ENCODE measurements at places on chromosomes 5 and 9. TPM values are rescaled to one million over a fixed set of nuclear protein-coding genes. Genes with fewer than 3 reads are reported as not detected.

DNA sequence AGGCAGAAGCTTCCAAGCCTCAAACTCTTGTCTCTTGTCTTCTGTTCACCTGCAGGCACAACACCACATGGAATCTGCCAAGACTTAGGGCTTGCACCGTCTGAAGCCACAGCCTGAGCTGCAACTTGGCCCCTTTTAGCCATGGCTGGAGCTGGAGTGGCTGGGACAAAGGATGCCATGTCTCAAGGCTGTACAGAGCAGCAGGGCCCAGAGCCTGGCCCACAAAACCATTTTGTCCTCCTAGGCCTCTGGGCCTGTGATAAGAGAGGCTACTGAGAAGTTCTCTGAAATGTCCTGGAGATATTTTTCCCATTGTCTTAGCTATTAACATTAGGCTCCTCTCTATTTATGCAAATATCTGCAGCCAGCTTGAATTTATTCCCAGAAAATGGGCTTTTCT, 330.8 kb downstream of the DTWD2 start:
- H3K4me1 ChIP-seq, result peaks cover 20% of the 10 kb centered on the region
- no peaks in the 10 kb centered on the region for H3K27me3 ChIP-seq
- DNase-seq, result no peak
- H3K4me3 ChIP-seq, result no peak overlapping the region
- no peaks in the 10 kb centered on the region for H3K36me3 ChIP-seq

- no peaks in the 10 kb centered on the region for H3K4me1 ChIP-seq
- no peak for DNase-seq
- no peak overlapping the region for H3K4me3 ChIP-seq
- H3K36me3 ChIP-seq, result no peaks in the 10 kb centered on the region
- H3K27ac ChIP-seq, result no peak overlapping the region
Measured at GRCh38 chr9:23496489-23497136, 329.4 kb downstream of the ELAVL2 start.

DNA sequence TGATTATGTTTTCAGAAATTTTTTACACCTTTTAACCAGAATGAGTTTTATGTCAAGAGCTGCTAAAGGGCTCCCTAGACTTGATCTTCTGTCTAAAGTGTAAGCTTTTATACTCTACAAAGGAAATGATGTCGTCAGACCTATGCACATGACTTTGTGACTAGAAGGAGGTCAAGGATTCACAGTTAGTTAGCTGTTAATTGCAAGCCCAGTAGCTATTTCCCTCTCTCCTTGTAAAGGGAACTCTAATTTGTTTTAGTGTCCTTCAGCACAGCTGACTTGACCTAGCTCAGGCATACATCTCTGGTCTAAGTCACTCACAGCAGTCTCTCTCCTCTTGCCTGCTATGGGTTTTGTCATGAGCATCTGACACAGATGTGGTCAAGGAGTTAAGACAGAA, 173.5 kb upstream of the NREP start:
- H3K27me3 ChIP-seq, result no peaks in the 10 kb centered on the region
- DNase-seq, result no peak
- H3K4me1 ChIP-seq, result peaks cover 6% of the 10 kb centered on the region
- H3K4me3 ChIP-seq, result no peak overlapping the region
- H3K36me3 ChIP-seq, result no peaks in the 10 kb centered on the region

Gene WDR38
- total RNA-seq, result not detected

DNA sequence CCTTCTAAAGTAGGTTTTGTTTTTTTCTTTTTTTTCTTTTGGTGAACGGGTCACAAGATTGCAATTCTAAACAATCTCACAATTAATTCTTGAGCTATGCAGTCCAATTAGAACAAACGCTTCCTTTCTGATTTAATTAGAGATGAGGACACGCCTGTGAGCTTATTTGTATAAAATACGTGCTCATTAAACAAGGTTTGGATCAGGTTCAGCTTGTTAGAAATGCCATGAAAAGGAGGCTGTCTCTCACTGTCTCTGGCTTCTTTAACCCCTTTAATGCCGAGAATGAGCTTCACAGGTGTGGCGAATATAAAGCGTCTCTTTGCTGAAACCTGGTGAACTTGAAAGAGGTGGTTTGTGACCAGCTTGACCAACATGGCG, 191.8 kb downstream of the GAS1 start:
- no peaks in the 10 kb centered on the region for H3K36me3 ChIP-seq
- no peak overlapping the region for H3K27ac ChIP-seq
- DNase-seq, result no peak
- no peak overlapping the region for H3K4me3 ChIP-seq

DNA sequence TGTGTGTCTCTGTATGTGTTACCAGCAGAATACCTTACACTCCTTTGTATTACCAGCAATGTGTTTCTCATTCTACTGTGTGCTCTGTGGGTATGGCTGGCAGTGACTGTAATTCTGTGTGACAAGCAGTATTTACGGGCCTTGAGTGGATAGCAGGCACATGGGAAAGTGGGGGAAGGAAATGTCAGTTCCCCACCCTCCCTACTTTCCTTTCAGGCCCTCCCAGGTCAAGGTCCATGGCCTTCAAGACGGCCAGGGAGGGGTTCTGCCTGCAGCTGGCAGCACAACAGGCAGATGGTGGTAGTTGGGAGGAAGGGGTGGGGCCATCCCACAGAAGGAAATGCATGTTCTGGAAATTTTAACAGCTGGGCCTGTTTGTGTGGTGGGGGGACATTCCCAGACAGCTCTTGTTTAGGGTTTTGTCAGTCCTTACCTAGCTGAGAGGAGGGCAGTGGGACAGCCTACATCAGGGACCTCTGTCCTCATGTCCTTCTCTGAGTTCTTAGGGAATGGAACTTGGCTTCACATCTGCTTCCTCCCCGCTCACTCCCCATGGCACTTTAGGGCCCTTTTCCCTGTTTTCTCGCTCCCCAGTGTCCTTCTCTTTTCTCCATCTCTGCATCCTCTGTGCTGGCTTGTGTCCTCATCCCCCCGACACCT, 14.6 kb upstream of the TNIP1 start:
- H3K36me3 ChIP-seq, result peaks cover 4% of the 10 kb centered on the region
- DNase-seq, result peak; percentile 60
- H3K4me3 ChIP-seq, result no peak overlapping the region
- H3K27me3 ChIP-seq, result no peaks in the 10 kb centered on the region

GRCh38 chr5:96818125-96818788, 10.5 kb upstream of the ERAP1 start:
- H3K27me3 ChIP-seq, result no peaks in the 10 kb centered on the region
- H3K27ac ChIP-seq, result no peak overlapping the region
- no peak overlapping the region for H3K4me3 ChIP-seq
- no peak for DNase-seq
- no peaks in the 10 kb centered on the region for H3K4me1 ChIP-seq

GRCh38 chr5:151086192-151086869, 5.5 kb upstream of the TNIP1 start:
- H3K4me1 ChIP-seq, result peaks cover 47% of the 10 kb centered on the region
- H3K27me3 ChIP-seq, result no peaks in the 10 kb centered on the region
- no peaks in the 10 kb centered on the region for H3K36me3 ChIP-seq
- H3K4me3 ChIP-seq, result peak overlapping the region; percentile 16
- peak overlapping the region; percentile 80 for H3K27ac ChIP-seq

DNA sequence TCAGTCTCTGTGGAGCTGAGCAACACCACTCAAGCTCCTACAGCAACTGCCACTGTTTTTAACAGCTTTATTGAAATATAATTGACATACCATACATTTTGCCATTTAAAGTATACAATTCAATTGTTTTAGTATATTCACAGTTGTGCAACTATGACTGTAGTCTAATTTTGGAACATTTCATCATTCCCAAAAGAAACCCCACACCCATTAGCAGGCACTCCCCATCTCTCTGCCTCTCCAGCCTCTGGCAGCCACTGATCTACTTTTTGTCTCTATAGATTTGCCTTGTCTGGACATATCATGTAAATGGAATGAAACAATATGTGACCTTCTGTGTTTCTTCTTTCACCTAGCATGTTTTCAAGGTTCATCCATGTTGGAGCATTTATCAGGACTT, 43.5 kb downstream of the RUSC2 start:
- DNase-seq, result no peak
- H3K36me3 ChIP-seq, result no peaks in the 10 kb centered on the region
- H3K27me3 ChIP-seq, result no peaks in the 10 kb centered on the region
- H3K27ac ChIP-seq, result no peak overlapping the region

GRCh38 chr9:114146735-114147134, 8.6 kb upstream of the COL27A1 start:
- no peaks in the 10 kb centered on the region for H3K36me3 ChIP-seq
- H3K27me3 ChIP-seq, result no peaks in the 10 kb centered on the region
- H3K4me3 ChIP-seq, result no peak overlapping the region
- DNase-seq, result no peak
- H3K27ac ChIP-seq, result no peak overlapping the region

- no peak for DNase-seq
- H3K27ac ChIP-seq, result no peak overlapping the region
- no peak overlapping the region for H3K4me3 ChIP-seq
- peaks cover 10% of the 10 kb centered on the region for H3K36me3 ChIP-seq
Measured at GRCh38 chr5:154356020-154356655, 89.7 kb upstream of the SAP30L start.

DNA sequence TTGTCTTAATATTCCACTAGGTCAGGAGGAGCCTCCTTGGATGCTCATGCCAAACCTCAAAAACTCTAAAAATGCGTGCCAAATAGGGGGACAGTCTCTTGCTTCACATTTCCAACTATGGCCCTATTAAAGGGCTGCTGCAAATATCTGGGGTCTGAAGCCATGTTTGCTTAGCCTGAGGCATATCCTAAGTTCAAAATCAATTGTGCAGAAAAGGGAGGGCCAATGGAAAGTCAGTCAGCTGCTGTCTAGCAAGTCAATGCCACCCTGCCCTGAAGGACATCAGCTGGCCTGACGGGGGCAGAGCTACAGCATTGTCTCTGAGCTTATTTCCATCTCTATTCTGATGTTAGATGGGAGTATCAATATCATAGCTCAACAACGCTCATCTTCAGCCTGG, 93.6 kb downstream of the SH3TC2 start:
- no peak overlapping the region for H3K4me3 ChIP-seq
- peaks cover 9% of the 10 kb centered on the region for H3K4me1 ChIP-seq
- no peak for DNase-seq
- no peaks in the 10 kb centered on the region for H3K27me3 ChIP-seq
- H3K36me3 ChIP-seq, result no peaks in the 10 kb centered on the region

Gene CDKN2B-AS1
- not detected for total RNA-seq

DNA sequence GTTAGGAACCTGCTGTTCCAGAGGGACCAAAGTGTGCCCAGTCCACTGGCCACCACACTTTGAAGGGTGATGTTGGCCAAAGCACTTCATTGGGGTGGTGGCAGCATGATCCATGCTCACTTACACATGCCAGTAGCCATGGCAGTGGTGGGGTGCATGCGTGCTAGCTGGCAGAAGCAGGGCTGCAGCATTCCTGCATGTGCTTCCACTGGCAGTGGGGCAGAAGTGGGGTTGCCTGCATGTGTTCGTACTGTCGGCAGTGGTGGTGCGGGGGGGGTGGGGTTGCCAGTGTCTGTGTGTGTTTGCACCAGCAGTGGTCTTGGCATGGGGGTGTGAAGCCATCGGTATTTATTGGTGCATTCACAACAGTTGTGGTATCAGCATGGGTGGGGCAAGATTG, 260.3 kb upstream of the ANKH start:
- no peaks in the 10 kb centered on the region for H3K4me1 ChIP-seq
- no peak overlapping the region for H3K4me3 ChIP-seq
- no peaks in the 10 kb centered on the region for H3K27me3 ChIP-seq
- H3K27ac ChIP-seq, result no peak overlapping the region
- DNase-seq, result no peak
- H3K36me3 ChIP-seq, result no peaks in the 10 kb centered on the region

DNA sequence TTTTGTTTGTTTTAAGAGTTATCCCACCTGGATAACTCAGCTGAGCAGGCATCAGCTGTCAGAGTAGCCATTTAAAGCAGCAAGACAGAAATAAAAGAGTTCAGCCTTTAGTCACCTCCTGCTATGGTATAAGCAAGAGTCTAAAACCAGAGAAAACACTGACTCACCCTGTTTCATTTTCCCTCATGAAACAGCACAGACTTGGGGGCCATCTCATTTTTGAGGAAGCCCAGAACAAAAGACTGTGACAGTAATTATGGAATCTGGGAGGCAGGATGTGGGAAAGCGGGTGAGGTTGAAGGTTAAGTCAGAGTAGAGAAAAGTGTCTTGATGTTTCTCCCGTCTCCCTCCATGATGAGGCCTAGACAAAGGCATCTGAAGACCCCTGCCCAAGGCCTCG, 90.2 kb upstream of the FAM174A start:
- H3K4me3 ChIP-seq, result no peak overlapping the region
- no peaks in the 10 kb centered on the region for H3K4me1 ChIP-seq
- no peaks in the 10 kb centered on the region for H3K36me3 ChIP-seq
- H3K27me3 ChIP-seq, result no peaks in the 10 kb centered on the region

- no peaks in the 10 kb centered on the region for H3K36me3 ChIP-seq
- no peaks in the 10 kb centered on the region for H3K4me1 ChIP-seq
- no peak overlapping the region for H3K4me3 ChIP-seq
- H3K27me3 ChIP-seq, result no peaks in the 10 kb centered on the region
- no peak overlapping the region for H3K27ac ChIP-seq
Measured at GRCh38 chr5:20241351-20241750, 253.4 kb upstream of the CDH18 start.

GRCh38 chr5:89034588-89034987, 151.6 kb upstream of the MEF2C start:
- no peak overlapping the region for H3K27ac ChIP-seq
- H3K4me3 ChIP-seq, result no peak overlapping the region
- H3K27me3 ChIP-seq, result no peaks in the 10 kb centered on the region
- no peak for DNase-seq

GRCh38 chr5:111461255-111461671, 51.1 kb downstream of the STARD4 start:
- no peaks in the 10 kb centered on the region for H3K27me3 ChIP-seq
- H3K36me3 ChIP-seq, result no peaks in the 10 kb centered on the region
- H3K4me1 ChIP-seq, result no peaks in the 10 kb centered on the region
- no peak overlapping the region for H3K27ac ChIP-seq
- no peak overlapping the region for H3K4me3 ChIP-seq
- no peak for DNase-seq

DNA sequence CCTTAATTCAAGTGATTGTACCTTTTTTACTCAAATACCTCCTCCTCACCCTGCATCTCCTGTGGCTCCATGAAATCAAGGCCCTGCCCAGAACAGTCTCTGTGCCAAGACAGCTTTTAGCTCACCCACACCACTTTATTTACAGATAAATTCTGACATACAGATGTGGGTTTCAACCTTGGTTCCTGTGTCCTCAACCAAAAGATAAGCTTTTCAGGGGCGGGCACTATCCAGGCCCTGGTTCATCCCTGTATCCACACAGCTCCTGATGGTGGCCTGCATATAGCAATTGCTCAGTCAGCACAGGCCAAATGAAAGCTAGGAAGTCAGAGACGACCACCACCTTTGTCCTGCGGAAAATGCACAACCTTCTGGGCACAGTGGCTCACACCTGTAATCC, 8.3 kb downstream of the SHB start:
- DNase-seq, result no peak
- H3K4me3 ChIP-seq, result no peak overlapping the region
- H3K36me3 ChIP-seq, result no peaks in the 10 kb centered on the region
- no peaks in the 10 kb centered on the region for H3K27me3 ChIP-seq
- peaks cover 76% of the 10 kb centered on the region for H3K4me1 ChIP-seq
- H3K27ac ChIP-seq, result peak overlapping the region; percentile 70

Gene PTPRD
- total RNA-seq, result 1.7 TPM

Gene DDX4
- total RNA-seq, result not detected

Gene NKD2
- total RNA-seq, result 13.6 TPM

Measured in stomach (tissue), 19 donors.